CD4-positive, CD25-positive, alpha-beta regulatory T cell (primary cell): ENCODE measurements at places on chromosomes 1 and 21. TPM values are rescaled to one million over a fixed set of nuclear protein-coding genes. Genes with fewer than 3 reads are reported as not detected.

CLIC6 gene
- not detected for polyA plus RNA-seq

CD84 gene
- polyA plus RNA-seq = 36.4 TPM

OR2L8 gene
- not detected for polyA plus RNA-seq

DNA sequence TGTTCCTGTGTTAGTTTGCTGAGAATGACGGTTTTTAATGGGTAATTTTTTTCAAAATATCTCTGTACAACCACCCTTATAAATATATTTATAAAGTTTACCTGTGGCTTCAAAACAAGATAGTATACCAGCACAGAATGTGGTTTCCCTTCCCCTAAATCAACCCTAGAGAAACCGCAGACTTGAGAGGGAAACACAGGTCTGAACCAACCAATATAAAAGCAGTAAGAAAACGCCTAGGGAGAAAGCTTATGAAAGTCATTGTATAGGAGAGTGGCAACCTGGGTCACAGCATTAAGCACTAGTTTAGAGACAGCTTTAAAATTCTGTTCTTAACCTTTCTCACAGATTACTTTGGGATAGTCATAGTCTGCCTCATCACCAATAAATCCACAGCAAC, 180.6 kb upstream of the LHX8 start:
- no peaks in the 10 kb centered on the region for H3K4me1 ChIP-seq
- no peak overlapping the region for H3K27ac ChIP-seq
- no peak for DNase-seq
